Astrocyte (in vitro differentiated cells and primary cell): ENCODE measurements at places on chromosomes 16 and 17. TPM values are rescaled to one million over a fixed set of nuclear protein-coding genes. Genes with fewer than 3 reads are reported as not detected.

PIEZO1 gene
- 239 and 247 TPM in 2 replicates for total RNA-seq

AANAT gene
- 0.19 TPM in 1 of 2 replicates, not detected in the other for total RNA-seq

TBX4 gene
- total RNA-seq = 0.14 TPM in 1 of 2 replicates, not detected in the other

NTN1 gene
- 8.6 and 9.8 TPM in 2 replicates for total RNA-seq

FOXN1 gene
- not detected in 2 replicates for total RNA-seq
